ENCODE measurements at places on chromosomes 7 and 10. TPM values are rescaled to one million over a fixed set of nuclear protein-coding genes. Genes with fewer than 3 reads are reported as not detected.

- no peak for DNase-seq
- no peaks in the 10 kb centered on the region for H3K27me3 ChIP-seq
- peak overlapping the region; percentile 0 for H3K27ac ChIP-seq
- H3K4me1 ChIP-seq, result peaks cover 18% of the 10 kb centered on the region
- H3K36me3 ChIP-seq, result no peaks in the 10 kb centered on the region
Observed at GRCh38 chr7:139494835-139495579, 11.5 kb upstream of the KLRG2 start.

Gene ZNF467
- 3.2 TPM for total RNA-seq

- peak; percentile 87 for DNase-seq
- peak overlapping the region; percentile 82 for H3K4me3 ChIP-seq
- no peaks in the 10 kb centered on the region for H3K36me3 ChIP-seq
- no peaks in the 10 kb centered on the region for H3K27me3 ChIP-seq
Observed at GRCh38 chr10:110498982-110499795, 1.5 kb downstream of the DUSP5 start.

- H3K36me3 ChIP-seq, result peaks cover 51% of the 10 kb centered on the region
- DNase-seq, result no peak
- peak overlapping the region; percentile 96 for H3K27ac ChIP-seq
- no peaks in the 10 kb centered on the region for H3K27me3 ChIP-seq
- H3K4me1 ChIP-seq, result peaks cover 36% of the 10 kb centered on the region
Observed at GRCh38 chr7:100434297-100435144, 1.8 kb downstream of the PPP1R35 start.

Gene ITIH5
- total RNA-seq, result not detected

Gene LIPK
- not detected for total RNA-seq

GRCh38 chr10:47340608-47341170 is 7.5 kb upstream of the RBP3 start:
- peak; percentile 60 for DNase-seq
- no peaks in the 10 kb centered on the region for H3K4me1 ChIP-seq
- H3K4me3 ChIP-seq, result no peak overlapping the region
- peaks cover 51% of the 10 kb centered on the region for H3K27me3 ChIP-seq
- H3K27ac ChIP-seq, result no peak overlapping the region

DNA sequence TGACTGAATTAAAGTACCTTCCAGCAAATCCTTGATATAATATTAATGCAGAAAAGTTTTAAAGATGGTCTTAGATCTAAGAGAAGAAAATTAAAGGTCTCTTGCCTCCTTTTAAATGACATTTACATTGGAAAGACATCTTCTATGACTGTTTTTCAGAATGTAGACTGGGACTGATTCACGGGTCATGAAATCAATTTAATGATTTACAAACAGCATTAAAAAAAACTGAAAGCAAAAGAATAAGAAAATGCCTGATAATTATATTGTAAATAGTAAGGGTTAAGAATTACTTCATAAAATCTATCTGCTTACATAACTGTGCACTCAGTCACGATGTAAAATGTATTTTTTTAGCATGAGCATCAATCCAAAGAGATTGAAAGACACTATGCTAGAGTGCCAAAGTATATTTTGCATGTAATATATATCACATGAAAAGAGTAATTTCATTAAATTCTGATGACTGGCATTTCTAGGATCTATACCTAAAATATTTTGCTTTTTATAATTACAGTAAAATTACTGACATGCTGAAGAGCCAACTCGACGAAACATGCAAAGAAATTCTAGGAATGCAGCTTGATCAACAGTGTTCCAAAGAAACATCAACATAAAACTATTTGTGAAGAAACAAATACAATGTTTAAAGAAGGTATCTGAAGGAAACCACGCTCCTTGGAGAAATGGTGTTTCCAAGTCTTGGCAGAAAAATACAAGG is 35.1 kb downstream of the RTKN2 start:
- H3K27me3 ChIP-seq, result no peaks in the 10 kb centered on the region
- no peaks in the 10 kb centered on the region for H3K36me3 ChIP-seq
- H3K27ac ChIP-seq, result no peak overlapping the region
- H3K4me1 ChIP-seq, result peaks cover 21% of the 10 kb centered on the region
- no peak overlapping the region for H3K4me3 ChIP-seq

- no peaks in the 10 kb centered on the region for H3K36me3 ChIP-seq
- no peak overlapping the region for H3K4me3 ChIP-seq
- no peak overlapping the region for H3K27ac ChIP-seq
Observed at GRCh38 chr7:25830215-25830614, 321.8 kb upstream of the NFE2L3 start.

GRCh38 chr7:92260248-92260781 is 14.5 kb downstream of the ANKIB1 start:
- no peaks in the 10 kb centered on the region for H3K27me3 ChIP-seq
- peak; percentile 72 for DNase-seq
- H3K36me3 ChIP-seq, result peaks cover 6% of the 10 kb centered on the region
- H3K4me3 ChIP-seq, result no peak overlapping the region
- H3K4me1 ChIP-seq, result peaks cover 19% of the 10 kb centered on the region
- no peak overlapping the region for H3K27ac ChIP-seq

DNA sequence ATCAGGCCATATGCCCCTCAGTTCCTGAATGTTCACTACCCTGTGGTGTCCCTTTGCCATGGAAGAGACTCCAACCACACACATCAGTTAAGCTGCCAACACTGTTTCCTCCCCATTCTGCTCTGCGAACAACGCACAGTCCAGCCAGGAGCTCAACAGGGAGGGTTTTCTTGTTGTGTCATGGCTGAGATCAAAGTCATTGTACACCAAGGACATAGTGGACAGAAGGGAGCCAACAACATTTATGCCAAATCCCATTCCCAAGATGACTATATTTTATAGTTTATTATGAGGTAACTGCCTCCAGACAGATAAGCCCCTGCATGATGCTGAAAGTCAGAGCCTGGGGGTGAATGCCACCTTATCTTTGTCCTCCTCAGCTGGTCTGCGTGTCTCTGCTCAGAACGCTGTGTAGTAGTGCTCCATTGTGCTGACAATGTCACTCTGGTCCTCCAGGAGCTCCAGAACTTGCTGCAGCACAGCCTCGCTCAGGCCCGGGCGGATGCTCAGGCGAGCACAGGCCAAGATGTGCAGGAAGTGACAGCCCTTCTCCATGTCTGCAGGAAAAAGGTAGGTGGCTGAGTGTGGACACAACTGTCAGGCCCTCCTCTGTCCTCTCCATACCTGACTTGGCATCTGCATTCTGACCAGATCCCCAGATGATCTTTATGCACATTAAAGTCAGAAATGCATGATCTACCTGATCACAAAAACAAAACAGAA is 27.1 kb upstream of the SH3PXD2A start:
- H3K27ac ChIP-seq, result peak overlapping the region; percentile 68
- H3K4me1 ChIP-seq, result peaks cover 38% of the 10 kb centered on the region
- DNase-seq, result no peak
- no peaks in the 10 kb centered on the region for H3K27me3 ChIP-seq

DNA sequence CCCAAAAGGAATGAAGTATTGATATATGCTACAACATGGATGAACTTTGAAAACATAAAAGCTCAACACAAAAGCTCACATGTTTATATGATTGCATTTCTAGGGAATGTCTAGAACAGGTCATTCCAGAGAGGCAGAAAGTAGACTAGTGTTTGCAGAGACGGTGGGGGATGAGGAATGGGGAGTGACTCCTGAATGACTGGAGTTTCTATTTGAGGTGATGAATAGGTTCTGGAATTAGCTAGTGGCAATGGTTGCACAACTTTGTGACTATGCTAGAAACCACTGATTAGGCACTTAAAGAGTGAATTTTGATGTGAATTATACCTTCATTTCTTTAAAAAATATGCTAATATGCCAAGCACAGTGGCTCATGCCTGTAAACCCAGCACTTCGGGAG is 6.9 kb downstream of the KPNA7 start:
- no peaks in the 10 kb centered on the region for H3K27me3 ChIP-seq
- DNase-seq, result peak; percentile 86
- H3K4me3 ChIP-seq, result peak overlapping the region; percentile 37
- H3K36me3 ChIP-seq, result no peaks in the 10 kb centered on the region
- peaks cover 6% of the 10 kb centered on the region for H3K4me1 ChIP-seq
- peak overlapping the region; percentile 57 for H3K27ac ChIP-seq

Gene CALCR
- total RNA-seq, result not detected

GRCh38 chr10:30155401-30155800 is 96.0 kb upstream of the JCAD start:
- DNase-seq, result no peak
- H3K4me1 ChIP-seq, result no peaks in the 10 kb centered on the region
- H3K36me3 ChIP-seq, result peaks cover 14% of the 10 kb centered on the region
- H3K27me3 ChIP-seq, result peaks cover 15% of the 10 kb centered on the region
- H3K4me3 ChIP-seq, result no peak overlapping the region

- H3K27me3 ChIP-seq, result no peaks in the 10 kb centered on the region
- DNase-seq, result no peak
- no peaks in the 10 kb centered on the region for H3K4me1 ChIP-seq
- no peak overlapping the region for H3K27ac ChIP-seq
Observed at GRCh38 chr10:96243296-96243695, 28.1 kb downstream of the BLNK start.

DNA sequence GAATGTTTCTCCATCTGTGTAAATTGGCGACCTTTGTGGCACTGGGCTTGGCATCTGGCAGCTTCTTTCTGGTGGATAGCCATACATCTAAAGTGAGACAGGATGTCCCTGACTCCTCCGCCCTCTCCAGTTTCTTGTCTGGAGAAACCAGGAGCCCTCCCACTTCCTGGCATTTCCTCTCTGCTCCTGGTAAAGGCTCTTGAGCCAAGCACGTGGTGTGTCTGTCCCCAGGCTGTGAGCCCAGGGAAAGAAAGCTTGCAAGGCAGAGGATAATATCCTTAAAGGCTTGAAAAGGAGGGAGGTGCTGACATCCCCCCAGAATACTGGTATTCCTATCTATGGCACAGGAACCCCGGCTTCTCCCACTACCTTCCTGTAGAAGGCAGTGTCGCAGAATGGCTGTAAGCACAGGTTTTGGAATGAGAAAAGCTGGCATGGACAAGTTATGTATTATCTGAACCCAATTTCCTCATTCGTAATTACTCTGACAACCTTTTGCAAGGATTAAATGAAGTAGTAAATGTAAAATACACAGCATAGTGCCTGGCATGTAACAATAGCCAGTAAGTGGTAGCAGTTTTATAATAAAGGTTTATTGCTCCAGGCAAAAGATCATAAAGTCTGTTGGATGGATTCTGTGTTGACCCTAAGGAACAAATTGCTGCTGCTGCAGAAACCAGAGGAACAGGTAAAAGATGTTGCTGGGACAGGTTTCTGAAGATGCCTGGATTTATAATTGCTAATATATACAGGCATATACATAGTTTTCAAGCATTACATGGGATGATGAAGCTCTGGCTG is 11.8 kb upstream of the ACSL5 start:
- no peaks in the 10 kb centered on the region for H3K36me3 ChIP-seq
- peak; percentile 93 for DNase-seq
- peak overlapping the region; percentile 38 for H3K4me3 ChIP-seq
- H3K27me3 ChIP-seq, result no peaks in the 10 kb centered on the region
- peaks cover 37% of the 10 kb centered on the region for H3K4me1 ChIP-seq

GRCh38 chr10:47143072-47143471 is 156.9 kb upstream of the GDF10 start:
- H3K4me1 ChIP-seq, result no peaks in the 10 kb centered on the region
- no peaks in the 10 kb centered on the region for H3K27me3 ChIP-seq
- no peak for DNase-seq
- H3K4me3 ChIP-seq, result no peak overlapping the region
- no peak overlapping the region for H3K27ac ChIP-seq

- H3K27ac ChIP-seq, result no peak overlapping the region
- peaks cover 34% of the 10 kb centered on the region for H3K4me1 ChIP-seq
- no peaks in the 10 kb centered on the region for H3K27me3 ChIP-seq
- no peak overlapping the region for H3K4me3 ChIP-seq
- DNase-seq, result no peak
- peaks cover 7% of the 10 kb centered on the region for H3K36me3 ChIP-seq
Observed at GRCh38 chr10:90845726-90846125, 12.1 kb downstream of the HTR7 start.

- H3K36me3 ChIP-seq, result no peaks in the 10 kb centered on the region
- no peaks in the 10 kb centered on the region for H3K27me3 ChIP-seq
- no peak overlapping the region for H3K27ac ChIP-seq
- peaks cover 18% of the 10 kb centered on the region for H3K4me1 ChIP-seq
Observed at GRCh38 chr10:90775351-90776028, 82.3 kb downstream of the HTR7 start.

Gene SPDYE9
- not detected for total RNA-seq

DNA sequence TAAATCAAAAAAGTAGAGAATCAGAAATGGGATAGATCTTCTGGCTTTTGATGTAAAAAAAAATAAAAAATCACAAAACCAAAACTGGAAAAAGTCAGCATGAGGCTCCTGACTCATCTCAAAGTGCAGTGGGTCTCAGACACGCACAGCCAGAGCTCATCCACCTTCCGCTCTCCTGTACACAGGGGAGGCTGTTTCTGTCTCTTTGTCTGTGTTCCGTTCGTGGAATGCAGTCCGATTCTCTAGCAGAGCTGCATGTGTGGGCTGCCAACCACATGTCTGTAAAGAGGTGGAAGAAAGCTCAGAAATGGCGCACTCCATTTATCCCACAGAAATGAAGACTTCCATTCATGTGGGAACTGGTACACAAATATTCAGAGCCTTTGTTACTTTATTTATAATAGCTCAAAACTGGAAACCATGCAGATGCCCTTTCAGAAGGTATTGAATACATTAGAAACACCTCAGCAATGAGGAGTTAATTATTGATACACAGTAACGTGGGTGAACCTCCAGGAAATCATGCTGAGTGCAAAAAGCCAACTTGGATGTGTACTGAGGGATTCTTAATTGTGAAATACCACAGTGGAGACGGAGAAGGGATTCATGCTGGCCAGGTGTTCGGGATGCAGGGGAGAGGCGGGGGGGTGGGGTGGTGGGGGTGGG is 123.3 kb downstream of the TRRAP start:
- no peaks in the 10 kb centered on the region for H3K27me3 ChIP-seq
- H3K4me3 ChIP-seq, result no peak overlapping the region
- DNase-seq, result no peak

Gene TTYH3
- total RNA-seq, result 34.7 TPM

Gene CALHM1
- not detected for total RNA-seq

DNA sequence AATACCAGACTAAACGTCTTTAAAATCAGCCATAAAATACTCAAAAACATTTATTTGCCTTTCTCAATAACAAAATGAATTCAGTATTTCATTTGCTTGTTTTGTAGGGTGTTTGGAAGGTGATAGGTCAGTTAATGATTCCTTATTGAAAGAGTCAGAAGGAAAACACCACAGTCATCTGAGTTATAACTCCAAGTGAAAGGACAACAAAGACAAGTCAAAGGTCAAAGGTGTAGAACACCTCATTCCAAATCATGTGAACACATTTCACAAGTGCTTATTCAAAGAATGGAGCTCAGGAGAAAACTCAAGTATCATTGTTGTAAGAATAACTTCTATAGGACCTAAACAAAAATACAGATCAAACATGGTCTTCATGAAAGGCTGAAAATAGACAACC is 318.6 kb upstream of the PHF14 start:
- H3K27ac ChIP-seq, result no peak overlapping the region
- no peak overlapping the region for H3K4me3 ChIP-seq
- H3K27me3 ChIP-seq, result no peaks in the 10 kb centered on the region
- no peaks in the 10 kb centered on the region for H3K36me3 ChIP-seq
- no peak for DNase-seq
- H3K4me1 ChIP-seq, result peaks cover 5% of the 10 kb centered on the region

Data from MCF 10A (cell line).